ENCODE measurements at places on chromosomes 3 and 15. TPM values are rescaled to one million over a fixed set of nuclear protein-coding genes. Genes with fewer than 3 reads are reported as not detected.

Gene GRK7
- not detected for total RNA-seq

Gene SPINK8
- total RNA-seq: not detected

Gene CTXND1
- total RNA-seq: not detected

Gene CKMT1A
- not detected for total RNA-seq

Gene SAMMSON
- total RNA-seq: not detected

Gene UROC1
- total RNA-seq: not detected

Gene MST1R
- 2.0 TPM for total RNA-seq

Gene SLC12A8
- 11.6 TPM for total RNA-seq

Gene AADACL2
- total RNA-seq: not detected

Gene GRM7
- total RNA-seq: not detected

Gene DAZL
- total RNA-seq: not detected

Gene KY
- not detected for total RNA-seq

Gene DNAJA4
- total RNA-seq: 3.0 TPM

Gene CPB1
- total RNA-seq: not detected

Gene KIAA1143
- 12.1 TPM for total RNA-seq

Gene LRRC31
- not detected for total RNA-seq

Gene MBD4
- 10.9 TPM for total RNA-seq

Gene MYLK
- 155 TPM for total RNA-seq

Gene FHIT
- total RNA-seq: 10.4 TPM

Gene SHC4
- total RNA-seq: 1.3 TPM

Gene OR5K2
- total RNA-seq: not detected

Gene GAP43
- 0.16 TPM for total RNA-seq

Gene KBTBD12
- 0.16 TPM for total RNA-seq

Gene CAND2
- 13.2 TPM for total RNA-seq

Gene RASL12
- not detected for total RNA-seq

Gene ADIPOQ
- not detected for total RNA-seq

Gene ARHGEF26
- 4.4 TPM for total RNA-seq

Gene SLC6A20
- total RNA-seq: 2.4 TPM

Gene TERC
- 67.2 TPM for total RNA-seq

Gene EDEM1
- 43.5 TPM for total RNA-seq

Gene GOLGA6B
- not detected for total RNA-seq

Gene PCOLCE2
- 2.9 TPM for total RNA-seq

Gene SLC24A1
- total RNA-seq: 4.2 TPM

Gene INAFM2
- total RNA-seq: 5.5 TPM

Gene KCNMB3
- 1.5 TPM for total RNA-seq

Gene ZPLD1
- total RNA-seq: 1.1 TPM

Gene UPK1B
- total RNA-seq: 14.3 TPM

Gene TRPC1
- 9.6 TPM for total RNA-seq

Gene MEX3B
- 11.2 TPM for total RNA-seq

Gene LRRC34
- total RNA-seq: 1.1 TPM

Gene SLC9C1
- total RNA-seq: not detected

Gene C2CD4A
- total RNA-seq: 0.25 TPM

Gene CD200
- 7.0 TPM for total RNA-seq

Gene C15orf62
- total RNA-seq: 0.16 TPM
